ENCODE measurements at places on chromosomes 12 and 14. TPM values are rescaled to one million over a fixed set of nuclear protein-coding genes. Genes with fewer than 3 reads are reported as not detected.

The GPRC5A gene
- 0.15 TPM for total RNA-seq

GRCh38 chr12:119369907-119370546 lies 35.5 kb downstream of the CCDC60 start:
- DNase-seq = no peak

- no peak for DNase-seq
Observed at GRCh38 chr12:38915429-38916182, 10.2 kb upstream of the CPNE8 start.

DNA sequence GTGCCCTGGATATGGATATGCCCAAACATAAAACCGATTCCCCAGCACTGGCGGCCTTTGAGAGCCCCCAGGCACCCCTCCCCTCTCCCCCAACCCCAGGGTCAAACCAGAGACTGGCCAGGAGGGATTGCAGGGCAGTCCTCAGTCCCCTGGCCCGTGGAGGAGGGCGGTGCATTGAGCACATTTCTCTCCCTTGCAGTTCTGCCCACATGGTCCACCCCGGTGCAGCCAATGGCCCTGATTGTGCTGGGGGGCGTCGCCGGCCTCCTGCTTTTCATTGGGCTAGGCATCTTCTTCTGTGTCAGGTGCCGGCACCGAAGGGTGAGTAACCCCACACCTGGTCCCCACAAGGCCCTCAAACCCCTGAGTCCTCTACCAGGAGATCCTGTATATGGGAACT lies 3.4 kb upstream of the GPR162 start:
- no peak for DNase-seq

The TMPRSS12 gene
- not detected for total RNA-seq

- DNase-seq = no peak
Observed at GRCh38 chr14:58979325-58979724, 209.1 kb upstream of the DAAM1 start.

- no peak for DNase-seq
Observed at GRCh38 chr14:64790478-64790877, 86.3 kb downstream of the PLEKHG3 start.

DNA sequence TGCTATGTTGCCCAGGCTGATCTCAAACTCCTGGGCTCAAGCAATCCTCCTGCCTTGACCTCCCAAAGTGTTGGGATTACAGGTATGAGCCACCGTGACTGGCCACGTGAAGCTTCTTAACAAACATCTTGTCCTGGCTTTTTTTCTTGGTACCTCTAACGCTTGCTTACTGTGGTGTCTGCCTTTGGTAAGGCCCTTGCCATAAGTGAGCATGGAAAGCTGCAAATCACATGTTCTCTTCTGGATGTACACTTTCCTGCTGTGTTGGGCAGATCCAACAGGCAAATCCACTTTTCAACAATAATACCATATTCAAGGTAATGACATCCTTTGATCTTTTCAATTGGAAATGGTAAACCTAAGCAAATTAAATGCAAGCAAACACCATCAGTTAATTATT lies 54.6 kb downstream of the ARF6 start:
- no peak for DNase-seq
